A673 (cell line): ENCODE measurements at places on chromosomes 2 and 18. TPM values are rescaled to one million over a fixed set of nuclear protein-coding genes. Genes with fewer than 3 reads are reported as not detected.

GRCh38 chr2:9646196-9647030 is 15.6 kb upstream of the YWHAQ start:
- DNase-seq: no peak
- no peaks in the 10 kb centered on the region for H3K36me3 ChIP-seq
- H3K4me1 ChIP-seq: no peaks in the 10 kb centered on the region
- no peak overlapping the region for H3K27ac ChIP-seq
- H3K4me3 ChIP-seq: no peak overlapping the region

DNA sequence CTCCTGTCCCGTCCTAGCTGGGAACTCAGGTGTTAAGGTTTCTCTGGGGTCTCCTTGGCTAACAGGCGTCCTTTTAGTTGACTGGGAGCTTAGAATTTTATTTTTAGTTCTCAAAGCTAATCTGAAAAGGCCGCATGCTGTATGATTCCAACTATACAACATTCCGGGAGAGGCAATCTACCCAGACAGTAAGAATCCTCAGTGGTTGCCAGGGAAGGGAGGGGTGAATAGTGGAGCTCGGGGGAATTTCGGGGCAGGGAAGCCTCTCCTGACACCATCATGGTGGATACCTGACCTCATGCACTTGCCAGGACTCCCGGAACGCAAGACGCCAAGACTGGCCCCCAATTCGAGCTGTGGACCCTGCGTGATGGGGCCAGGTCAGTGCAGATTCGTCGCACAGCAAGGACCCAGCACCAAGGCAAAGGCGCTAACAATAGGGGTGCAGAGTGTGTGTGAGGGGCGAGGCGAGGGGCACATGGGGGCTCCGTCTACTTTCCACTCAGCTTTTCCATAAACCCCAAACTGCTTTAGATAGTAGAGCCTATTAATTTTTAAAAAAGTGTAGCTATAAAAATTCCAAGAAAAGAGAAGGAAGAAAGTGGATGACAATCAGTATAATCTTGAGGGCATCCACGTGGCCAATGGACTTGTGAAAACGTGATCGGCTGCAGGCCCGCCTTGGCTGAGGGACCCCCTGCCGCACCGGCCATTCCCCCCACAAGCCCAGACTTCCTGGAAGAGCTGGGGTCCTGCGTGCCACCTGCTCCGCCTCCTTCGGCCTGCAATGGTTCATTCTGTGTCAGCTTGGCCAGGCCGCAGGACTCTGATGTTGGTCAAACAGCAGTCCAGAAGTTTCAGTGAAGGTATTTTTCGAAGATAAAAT is 17.3 kb downstream of the PDCD1 start:
- peaks cover 14% of the 10 kb centered on the region for H3K4me1 ChIP-seq
- no peak for DNase-seq
- no peak overlapping the region for H3K4me3 ChIP-seq
- no peaks in the 10 kb centered on the region for H3K27me3 ChIP-seq
- peak overlapping the region; percentile 54 for H3K27ac ChIP-seq

DNA sequence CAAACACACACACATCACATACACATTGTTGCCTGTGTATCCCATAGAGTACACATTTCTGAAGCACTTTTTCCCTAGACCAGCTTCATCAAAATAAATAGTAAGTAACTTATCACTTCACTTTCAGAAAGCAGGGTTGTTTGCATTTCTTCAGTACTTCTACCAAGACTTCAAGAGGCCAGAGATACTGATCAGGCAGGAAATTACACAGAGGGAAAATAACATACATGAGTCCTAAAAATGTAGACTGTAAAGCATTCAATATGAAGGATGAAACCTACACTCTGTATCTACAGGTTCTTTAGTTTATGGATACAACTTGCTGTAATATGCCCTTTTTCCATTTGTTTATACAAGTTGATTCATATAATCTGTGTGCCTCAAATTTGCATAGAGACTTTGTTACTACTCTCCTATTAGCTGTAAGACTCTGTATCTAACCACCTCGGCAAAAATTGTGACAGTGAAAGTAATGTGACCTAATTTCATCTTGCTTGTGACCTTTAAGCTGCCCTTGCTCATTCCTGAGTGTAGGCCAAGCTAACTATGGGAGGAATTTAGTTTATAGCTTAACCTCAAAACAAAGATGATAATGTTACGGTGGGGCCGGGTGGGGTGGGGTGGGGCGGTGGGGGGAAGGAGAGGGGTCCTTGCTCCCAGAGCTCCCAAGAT is 228.9 kb upstream of the SPOPL start:
- H3K27ac ChIP-seq: no peak overlapping the region
- H3K4me3 ChIP-seq: no peak overlapping the region
- peaks cover 18% of the 10 kb centered on the region for H3K4me1 ChIP-seq
- no peaks in the 10 kb centered on the region for H3K27me3 ChIP-seq
- no peak for DNase-seq

DNA sequence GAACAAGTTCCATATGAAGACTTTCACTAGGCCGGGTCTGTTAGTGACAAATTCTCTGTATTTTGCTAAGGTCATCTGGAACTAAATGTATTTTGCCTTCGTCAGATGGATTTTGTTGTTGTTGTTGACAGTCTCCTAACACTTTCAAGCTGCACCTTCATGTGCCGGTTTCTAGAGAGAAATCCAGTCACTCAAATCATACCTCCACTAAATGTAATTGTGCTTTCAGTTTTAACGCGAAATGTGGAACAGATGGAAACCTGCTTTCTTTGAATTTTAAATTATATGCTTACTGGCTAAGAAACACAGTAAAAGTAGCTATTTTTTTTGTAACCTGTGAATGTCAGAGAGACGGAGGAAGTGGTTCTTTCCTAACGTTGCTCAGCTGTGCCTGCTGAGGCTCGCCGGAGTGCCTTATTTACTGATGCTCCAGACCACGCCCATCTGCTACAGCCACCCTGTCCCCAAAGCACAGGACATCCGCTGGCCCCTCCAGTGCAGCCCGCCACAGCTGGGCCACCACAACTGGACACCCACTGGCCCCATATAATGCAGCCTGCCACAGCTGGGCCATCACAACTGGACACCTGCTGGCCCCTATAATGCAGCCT is 134.7 kb downstream of the PXDN start:
- no peaks in the 10 kb centered on the region for H3K27me3 ChIP-seq
- H3K4me1 ChIP-seq: peaks cover 31% of the 10 kb centered on the region
- no peaks in the 10 kb centered on the region for H3K36me3 ChIP-seq
- peak overlapping the region; percentile 7 for H3K27ac ChIP-seq

GRCh38 chr2:21404827-21405625 is 281.3 kb downstream of the TDRD15 start:
- H3K4me1 ChIP-seq: no peaks in the 10 kb centered on the region
- DNase-seq: peak; percentile 21
- no peak overlapping the region for H3K4me3 ChIP-seq
- no peaks in the 10 kb centered on the region for H3K27me3 ChIP-seq

GRCh38 chr18:72378016-72378415 is 166.1 kb downstream of the CBLN2 start:
- DNase-seq: peak; percentile 1
- no peaks in the 10 kb centered on the region for H3K4me1 ChIP-seq
- H3K4me3 ChIP-seq: no peak overlapping the region
- no peaks in the 10 kb centered on the region for H3K27me3 ChIP-seq
- H3K36me3 ChIP-seq: no peaks in the 10 kb centered on the region

DNA sequence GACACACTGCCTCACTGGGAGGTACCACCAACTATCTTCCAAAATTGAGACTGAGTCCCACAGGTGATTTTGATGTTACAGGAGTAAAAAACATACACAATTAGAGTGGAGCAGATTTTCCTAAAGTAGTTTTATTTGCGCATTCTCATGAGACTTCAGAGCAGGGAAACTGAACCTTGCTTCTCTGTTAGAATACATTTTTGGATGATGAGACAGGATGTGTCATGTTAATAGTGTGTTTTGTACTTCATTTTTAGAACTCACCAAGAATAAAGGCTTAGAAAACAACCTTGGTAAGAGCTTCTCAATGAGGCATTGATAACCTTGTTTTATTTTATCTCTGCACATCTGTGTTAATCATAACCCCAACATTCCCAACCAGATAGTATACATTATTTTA is 310.2 kb upstream of the GALNT5 start:
- H3K27ac ChIP-seq: no peak overlapping the region
- H3K27me3 ChIP-seq: no peaks in the 10 kb centered on the region
- no peak overlapping the region for H3K4me3 ChIP-seq

GRCh38 chr2:190235101-190235500 is 84.5 kb downstream of the HIBCH start:
- H3K27me3 ChIP-seq: no peaks in the 10 kb centered on the region
- no peaks in the 10 kb centered on the region for H3K4me1 ChIP-seq
- H3K27ac ChIP-seq: no peak overlapping the region
- no peaks in the 10 kb centered on the region for H3K36me3 ChIP-seq

DNA sequence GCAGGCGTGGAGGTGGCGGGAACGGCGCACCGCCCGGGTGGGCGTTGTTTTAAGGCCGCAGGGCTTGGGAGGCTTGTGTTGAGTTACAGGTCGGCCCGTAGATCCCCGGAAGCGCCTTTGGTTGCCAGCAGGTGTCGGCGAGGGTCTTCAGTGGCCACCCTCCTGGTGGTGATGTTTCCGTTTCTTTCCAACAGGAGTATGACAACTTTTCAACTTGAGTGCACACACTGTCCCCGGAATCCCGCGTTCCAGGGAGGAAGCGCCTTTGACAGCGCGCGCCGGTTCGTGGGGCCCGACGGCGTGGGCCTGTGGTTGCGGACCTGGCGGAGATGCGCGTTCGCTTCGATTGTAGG is 1.0 kb upstream of the HDAC4 start:
- peak overlapping the region; percentile 60 for H3K4me3 ChIP-seq
- no peaks in the 10 kb centered on the region for H3K27me3 ChIP-seq
- no peaks in the 10 kb centered on the region for H3K36me3 ChIP-seq
- peak overlapping the region; percentile 100 for H3K27ac ChIP-seq

DNA sequence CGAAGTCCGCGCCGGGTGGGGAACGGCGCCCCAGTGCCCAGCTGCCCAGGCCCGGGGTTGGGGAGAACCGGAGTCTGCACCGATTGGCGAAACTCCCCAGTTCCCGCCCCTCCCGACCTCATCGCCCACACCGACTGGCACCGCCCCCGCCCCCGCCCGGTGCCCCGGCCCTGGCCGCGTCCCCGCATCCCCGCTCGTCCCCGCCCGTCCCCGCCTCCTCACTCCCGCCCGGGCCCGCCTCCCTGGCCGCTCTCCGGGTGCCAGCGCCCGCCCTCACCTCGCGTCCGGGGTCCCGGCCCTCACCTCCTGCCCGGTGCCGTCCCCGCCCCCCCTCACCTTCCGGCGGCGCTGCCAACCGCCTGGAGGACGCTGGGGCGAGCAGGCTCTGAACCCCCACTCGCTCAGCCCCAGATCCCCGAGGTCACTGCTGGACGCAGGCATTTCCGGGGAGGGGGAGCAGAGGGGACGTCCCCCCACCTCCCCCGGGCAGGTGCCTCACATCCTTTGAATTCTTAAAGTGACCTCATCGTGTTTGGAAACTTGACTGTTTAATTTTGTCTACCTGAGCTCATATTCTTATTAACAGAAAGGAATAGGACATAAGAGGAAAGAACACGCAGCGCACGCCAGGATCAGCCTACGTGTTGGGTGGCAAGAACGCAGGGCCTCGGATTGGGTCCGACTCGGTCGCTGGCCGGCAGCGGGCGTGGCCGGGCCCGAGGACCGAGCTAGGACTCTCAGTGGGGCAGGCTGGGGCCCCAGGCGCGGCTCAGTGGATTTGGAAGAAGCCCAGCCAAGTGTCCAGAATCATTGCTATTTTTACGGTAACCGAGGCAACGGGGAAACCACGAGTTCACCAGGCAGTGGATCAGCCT is at the start of gene FAM110C:
Gene FAM110C, minus strand, starts transcription at position 35 of the 875 bp plus-strand sequence. CDS start 120 bp downstream, outside the sequence.
- no peak for DNase-seq
- H3K36me3 ChIP-seq: no peaks in the 10 kb centered on the region
- peak within 1 kb of the TSS; percentile 51 for H3K4me3 ChIP-seq
- H3K4me1 ChIP-seq: no peaks in the 10 kb centered on the region
- peaks cover 46% of the 10 kb centered on the region for H3K27me3 ChIP-seq

- no peak for DNase-seq
- no peak overlapping the region for H3K27ac ChIP-seq
- no peaks in the 10 kb centered on the region for H3K36me3 ChIP-seq
- H3K4me3 ChIP-seq: no peak overlapping the region
These were observed 408.1 kb upstream of the DSEL start for GRCh38 chr18:67924656-67925055.

- DNase-seq: no peak
- H3K4me3 ChIP-seq: no peak overlapping the region
- no peaks in the 10 kb centered on the region for H3K36me3 ChIP-seq
- H3K27me3 ChIP-seq: no peaks in the 10 kb centered on the region
- H3K4me1 ChIP-seq: no peaks in the 10 kb centered on the region
These were observed 65.7 kb upstream of the PARD3B start for GRCh38 chr2:204479557-204479956.

- no peak overlapping the region for H3K27ac ChIP-seq
- no peaks in the 10 kb centered on the region for H3K27me3 ChIP-seq
- no peak for DNase-seq
These were observed 76.4 kb downstream of the SPATS2L start for GRCh38 chr2:200382874-200383273.

GRCh38 chr2:239881031-239881471 is 144.1 kb downstream of the NDUFA10 start:
- H3K27me3 ChIP-seq: no peaks in the 10 kb centered on the region
- no peak overlapping the region for H3K27ac ChIP-seq
- DNase-seq: no peak
- no peaks in the 10 kb centered on the region for H3K36me3 ChIP-seq
- H3K4me3 ChIP-seq: no peak overlapping the region
- H3K4me1 ChIP-seq: no peaks in the 10 kb centered on the region

GRCh38 chr2:88554189-88554588 is 73.1 kb downstream of the EIF2AK3 start:
- no peaks in the 10 kb centered on the region for H3K36me3 ChIP-seq
- DNase-seq: no peak
- no peaks in the 10 kb centered on the region for H3K4me1 ChIP-seq
- H3K27me3 ChIP-seq: peaks cover 13% of the 10 kb centered on the region

The CCDC121 gene
- 3.3 and 4.4 TPM in 2 replicates for total RNA-seq

The MBD2 gene
- total RNA-seq: 79.7 and 86.7 TPM in 2 replicates

The GPBAR1 gene
- total RNA-seq: 0.30 and 0.46 TPM in 2 replicates

The OR6B2 gene
- total RNA-seq: not detected in 2 replicates

The OSBPL6 gene
- 19.3 and 20.3 TPM in 2 replicates for total RNA-seq

The LOXHD1 gene
- total RNA-seq: 25.5 and 26.4 TPM in 2 replicates
